ENCODE measurements at places on chromosomes 3 and 15. TPM values are rescaled to one million over a fixed set of nuclear protein-coding genes. Genes with fewer than 3 reads are reported as not detected.

DNA sequence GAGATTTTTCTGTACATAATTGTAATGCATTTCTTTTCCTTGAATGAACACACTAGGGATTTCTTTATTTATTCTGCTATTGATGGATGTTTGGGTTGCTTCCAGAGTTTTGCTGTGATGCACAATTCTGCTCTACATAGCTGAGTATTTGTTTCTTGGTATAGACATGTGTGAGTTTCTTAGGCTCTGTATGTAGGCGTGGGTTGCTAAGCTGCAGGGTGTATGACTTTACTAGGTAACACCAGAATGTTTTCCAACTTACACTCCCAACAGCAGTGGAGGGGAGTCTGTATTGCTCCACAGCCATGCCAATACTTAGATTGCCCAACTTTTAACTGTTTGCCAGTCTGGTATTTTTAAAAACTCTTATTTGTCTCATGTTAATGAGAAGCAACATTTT is 155.5 kb upstream of the TNIK start:
- DNase-seq, result no peak

DNA sequence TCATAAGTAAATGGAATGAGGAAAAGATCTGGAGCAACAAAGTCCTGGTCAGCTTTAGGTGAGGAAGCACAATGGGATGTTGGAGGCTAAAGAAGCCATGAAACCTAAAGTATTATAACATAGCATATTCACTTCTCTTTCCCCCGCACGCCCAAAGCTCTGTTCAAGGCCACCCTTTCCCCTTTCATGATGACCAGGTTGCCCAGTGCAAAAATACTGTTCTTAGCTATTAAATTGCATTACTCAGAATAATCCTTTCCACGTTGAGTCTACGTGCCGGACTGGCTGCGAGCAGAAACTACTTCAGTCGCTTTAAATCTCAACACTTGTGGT is 589 bp upstream of the MAPKBP1 start:
- no peak for DNase-seq

DNA sequence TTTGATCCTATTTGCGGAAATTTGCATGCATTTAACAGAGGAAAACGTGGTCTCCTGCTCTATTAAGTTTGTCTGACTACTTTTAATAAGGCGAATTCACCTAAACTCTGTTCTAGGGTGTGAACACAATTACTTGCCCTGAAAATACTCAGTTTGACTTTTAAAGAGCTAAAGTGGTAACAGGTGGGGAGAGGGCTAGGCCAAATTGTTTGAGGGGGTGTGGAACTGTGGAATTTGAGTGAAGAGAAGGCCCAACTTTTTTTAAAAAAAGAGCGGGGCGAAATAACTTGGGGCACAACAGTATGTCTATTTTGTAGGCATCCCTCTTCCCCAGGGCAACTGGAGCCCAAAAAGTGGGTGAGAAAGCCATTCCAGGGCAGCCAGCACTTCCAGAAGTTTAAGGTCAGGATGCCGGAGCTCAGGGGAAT is 580 bp upstream of the FXR1 start:
- DNase-seq, result no peak

DNA sequence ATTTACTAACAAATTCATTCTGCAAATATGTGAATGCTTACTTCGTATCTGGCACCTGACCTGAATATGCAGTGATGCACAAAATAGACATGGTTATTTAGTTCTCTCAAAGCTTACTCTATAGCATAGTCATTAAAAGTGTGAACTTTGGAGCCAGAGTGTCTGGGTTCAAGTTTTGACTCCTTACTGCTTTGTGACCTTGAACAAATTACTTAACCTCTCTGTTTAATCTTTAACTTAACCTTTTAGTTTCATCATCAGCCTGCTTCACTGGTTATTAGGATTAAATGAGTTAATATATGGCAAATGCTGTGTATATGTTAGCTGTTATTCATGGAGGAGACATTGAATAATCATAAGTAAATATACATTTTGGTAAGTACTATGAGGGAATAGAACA is 12.1 kb upstream of the MGA start:
- DNase-seq, result no peak

Gene CNTN4
- total RNA-seq, result 5.7 TPM

DNA sequence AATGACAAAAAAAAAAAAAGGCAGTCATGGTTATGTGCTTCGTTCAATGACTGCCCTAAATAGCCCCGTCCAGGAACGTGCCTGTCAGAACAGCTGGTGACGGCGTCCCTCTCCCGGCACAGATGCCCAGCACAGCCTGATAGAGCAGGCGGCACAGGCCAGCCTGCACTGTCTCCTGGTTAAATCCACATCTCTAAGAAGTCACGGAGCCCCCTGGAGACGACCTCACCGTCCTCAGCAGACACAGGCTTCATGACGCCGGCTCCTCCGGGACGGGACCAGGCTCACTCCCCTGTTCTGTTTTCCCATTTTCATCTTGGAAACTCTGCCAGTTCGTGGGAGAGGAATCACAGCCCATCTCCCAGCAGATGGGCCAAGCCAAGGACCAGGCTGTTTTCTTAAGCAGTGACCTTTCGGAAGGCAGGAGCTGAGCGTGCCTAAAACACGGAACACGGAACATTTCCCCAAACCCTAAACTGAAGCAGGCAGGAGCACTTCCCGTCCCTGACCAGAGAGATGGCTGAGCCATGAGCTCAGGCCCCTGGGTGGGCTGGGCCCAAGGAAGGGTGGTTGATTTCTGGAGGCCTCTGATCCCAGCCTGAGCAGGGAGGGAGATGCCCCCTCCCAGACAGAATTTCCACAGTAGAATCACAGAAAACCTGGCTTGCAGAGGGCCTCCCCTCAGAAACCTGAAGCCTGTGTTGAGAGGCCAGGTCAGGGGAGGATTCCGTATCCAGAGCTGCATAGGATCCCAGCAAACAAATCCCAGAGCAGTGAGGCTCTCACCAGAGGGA is 35.9 kb downstream of the ADCY5 start:
- no peak for DNase-seq

All from upper lobe of left lung (tissue), 6 donors.